ENCODE measurements at places on chromosomes 4 and X.

DNA sequence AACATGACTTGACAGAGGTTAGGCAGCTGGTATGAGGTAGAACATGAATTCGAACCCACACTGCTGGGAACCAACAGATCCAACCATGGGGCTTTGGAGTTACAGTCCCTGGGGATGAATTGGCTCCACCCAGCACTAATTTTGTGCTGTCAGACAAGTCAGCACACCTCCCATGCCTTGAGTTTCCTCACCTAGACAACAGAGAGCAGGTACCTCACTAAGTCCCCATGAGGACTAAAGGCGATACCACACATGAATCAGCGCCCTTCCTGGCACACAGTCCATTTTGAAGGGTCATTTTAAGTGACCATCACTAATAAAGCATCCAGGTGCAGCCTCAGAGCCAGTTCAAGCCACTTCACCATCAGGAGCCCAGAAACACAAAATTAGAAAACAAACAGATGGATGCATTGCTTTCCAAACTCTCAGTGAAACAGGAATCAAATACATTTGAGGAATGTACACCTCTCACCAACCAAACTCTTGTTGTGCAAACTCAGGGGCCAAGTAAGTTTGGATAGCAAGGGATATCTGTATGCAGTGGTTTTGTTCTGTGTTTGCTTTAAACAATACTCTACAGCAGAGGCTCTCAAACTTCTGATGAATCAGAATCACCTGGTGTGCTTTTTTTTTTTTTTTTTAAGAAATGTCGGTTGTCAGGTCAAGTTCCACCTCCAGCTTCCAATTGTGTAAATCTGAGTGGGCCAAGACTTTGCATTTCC lies 10.1 kb downstream of the IDS start:
- DNase-seq = peak; percentile 18

GRCh38 chr4:1523907-1524636 lies 117.8 kb upstream of the NKX1-1 start:
- DNase-seq = no peak

- no peak for DNase-seq
These were observed 26.9 kb upstream of the WDR17 start for GRCh38 chr4:176038789-176039188.

DNA sequence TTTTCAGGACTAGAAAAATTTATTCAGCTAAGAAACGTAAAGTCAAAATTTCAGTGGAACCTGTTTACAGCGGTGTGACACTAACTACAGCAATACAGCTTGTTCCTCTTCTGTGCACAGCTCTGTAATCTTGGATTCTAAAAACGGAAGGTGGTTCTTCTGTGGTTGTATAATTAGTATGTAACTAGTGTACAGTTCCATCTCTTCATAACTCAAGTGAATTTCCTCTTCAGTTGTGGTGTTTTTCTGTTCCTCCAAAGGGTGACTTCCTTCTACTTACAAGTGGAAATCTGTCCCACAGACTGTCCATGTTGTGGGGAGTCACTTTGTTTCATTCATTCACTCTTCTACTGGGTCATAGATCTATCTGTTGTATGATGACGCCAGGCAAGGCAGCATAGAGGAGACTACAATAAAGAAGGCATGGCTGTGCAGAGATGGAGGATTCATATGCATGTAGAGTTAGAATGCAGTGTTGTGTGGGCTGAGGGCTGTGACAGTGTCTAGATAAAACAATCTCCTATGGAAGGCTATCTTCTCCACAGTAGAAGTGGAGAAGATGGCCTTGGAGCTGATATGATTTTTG lies 5.4 kb downstream of the DAPP1 start:
- DNase-seq = no peak

GRCh38 chr4:88765729-88766128 lies 68.1 kb upstream of the NAP1L5 start:
- DNase-seq = peak; percentile 88

GRCh38 chrX:39550795-39551361 lies 546.9 kb downstream of the BCOR start:
- DNase-seq = no peak

DNA sequence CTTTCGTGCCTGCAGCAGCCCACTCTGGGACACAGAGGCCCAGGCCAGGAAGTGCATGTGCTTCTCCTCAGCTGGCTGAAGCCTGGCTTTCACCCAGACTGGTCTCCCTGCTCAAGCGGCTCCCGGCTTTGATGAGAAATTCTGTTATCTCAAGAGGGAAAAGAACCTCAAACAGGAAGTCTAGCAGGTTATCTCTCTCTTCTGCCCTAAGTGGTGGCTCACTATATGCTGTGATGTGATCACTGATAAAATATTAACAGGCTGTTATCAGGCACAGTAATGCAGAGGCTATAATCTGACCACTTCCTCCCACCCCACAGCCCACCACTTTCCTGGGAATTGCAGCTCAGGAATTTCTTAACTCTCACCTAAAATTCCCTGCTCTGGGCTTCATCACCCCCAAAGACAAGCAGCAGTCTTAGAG lies 13.3 kb downstream of the CLDN2 start:
- no peak for DNase-seq

GRCh38 chrX:56281789-56282188 lies 49.6 kb downstream of the KLF8 start:
- peak; percentile 12 for DNase-seq

- DNase-seq = no peak
These were observed 6.4 kb downstream of the TRIML1 start for GRCh38 chr4:188145601-188146000.

- DNase-seq = no peak
These were observed 48.0 kb downstream of the CXCL8 start for GRCh38 chr4:73788411-73788810.

- DNase-seq = no peak
These were observed 75.0 kb upstream of the IL2 start for GRCh38 chr4:122531514-122531913.

- DNase-seq = no peak
These were observed 267.1 kb upstream of the ETNPPL start for GRCh38 chr4:109029987-109030386.

- no peak for DNase-seq
These were observed 216.0 kb downstream of the GRID2 start for GRCh38 chr4:92519727-92520126.

DNA sequence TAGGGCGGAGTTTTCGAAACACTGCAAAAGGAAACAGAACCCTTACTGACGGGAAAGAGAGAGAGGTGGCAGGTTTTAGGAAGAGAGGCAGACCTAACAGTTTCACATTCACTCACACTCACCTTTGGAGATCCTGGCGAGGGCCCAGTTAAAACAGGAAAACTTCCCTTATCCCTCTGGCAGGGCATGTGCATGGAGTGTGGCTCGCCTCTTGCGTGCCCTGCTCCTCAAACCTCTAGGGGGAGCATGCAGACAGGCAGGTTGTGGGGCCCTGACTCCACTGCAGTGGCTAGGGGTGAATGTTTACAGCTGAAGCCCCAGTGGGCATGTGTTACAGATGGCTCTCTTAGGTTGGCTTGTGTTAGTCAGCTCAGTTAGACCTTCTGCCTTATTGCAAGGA lies 451.5 kb downstream of the UBE2NL start:
- DNase-seq = no peak

DNA sequence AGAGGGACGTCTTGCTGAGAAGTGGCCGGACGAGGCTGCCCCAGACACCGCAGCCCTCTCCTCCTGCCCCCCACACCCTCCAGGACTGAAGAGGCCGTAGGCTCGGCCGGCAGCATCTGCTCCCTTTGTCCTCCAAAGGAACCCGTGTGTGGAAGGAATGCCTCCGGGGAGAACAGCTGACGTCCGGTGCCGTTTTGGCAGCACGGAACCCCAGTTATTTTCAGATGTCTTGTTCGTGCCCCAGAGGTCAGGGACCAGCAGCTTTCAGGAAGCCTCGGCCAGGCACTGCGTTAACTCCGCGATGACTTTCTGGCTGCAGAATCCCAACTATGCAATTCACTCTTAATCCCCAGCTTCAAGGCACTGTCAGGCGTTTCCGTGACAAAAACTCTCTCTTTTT lies 10.9 kb upstream of the PPP2R3B start:
- DNase-seq = peak; percentile 54

GRCh38 chrX:49850028-49850427 lies 20.9 kb downstream of the PAGE4 start:
- no peak for DNase-seq

DNA sequence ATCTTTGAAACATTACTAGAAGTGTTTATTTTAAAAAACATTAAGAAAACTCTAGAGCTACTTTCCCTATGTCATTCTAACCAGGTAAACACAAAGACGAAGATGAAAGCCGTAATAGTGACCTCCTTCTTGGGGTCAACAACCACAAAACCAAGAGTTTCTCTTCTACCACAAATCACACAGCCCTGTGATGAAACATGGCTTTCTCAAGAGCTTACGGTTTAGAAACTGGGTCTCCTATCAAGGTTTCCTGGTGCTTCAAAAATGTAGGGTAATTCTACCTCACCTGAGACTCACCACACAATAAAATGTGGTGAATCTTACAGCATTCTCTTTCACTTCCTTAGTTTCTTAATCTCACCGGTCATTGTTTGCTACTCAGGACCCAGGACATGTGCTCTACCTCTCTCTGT lies 50.9 kb downstream of the CORIN start:
- DNase-seq = no peak

GRCh38 chr4:7763788-7764187 lies 175.9 kb downstream of the AFAP1 start:
- peak; percentile 80 for DNase-seq

DNA sequence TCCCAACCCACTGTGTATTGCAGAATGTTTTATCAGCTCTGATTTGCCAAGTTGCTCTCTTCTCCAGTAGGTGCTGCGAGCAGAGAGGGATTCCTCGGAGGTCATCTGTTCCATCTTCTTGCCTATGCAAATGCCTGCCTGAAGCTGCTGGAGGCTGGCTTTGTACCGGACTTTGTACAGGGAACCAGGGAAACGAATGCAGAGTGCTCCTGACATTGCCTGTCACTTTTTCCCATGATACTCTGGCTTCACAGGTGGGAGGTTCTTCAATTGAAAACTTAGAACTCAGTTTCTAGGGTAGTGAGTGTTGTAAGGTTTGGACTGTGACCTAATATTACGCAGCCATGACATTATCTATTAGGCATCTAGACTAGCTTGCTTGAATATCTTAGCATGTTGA lies 24.9 kb downstream of the AR start:
- DNase-seq = no peak

DNA sequence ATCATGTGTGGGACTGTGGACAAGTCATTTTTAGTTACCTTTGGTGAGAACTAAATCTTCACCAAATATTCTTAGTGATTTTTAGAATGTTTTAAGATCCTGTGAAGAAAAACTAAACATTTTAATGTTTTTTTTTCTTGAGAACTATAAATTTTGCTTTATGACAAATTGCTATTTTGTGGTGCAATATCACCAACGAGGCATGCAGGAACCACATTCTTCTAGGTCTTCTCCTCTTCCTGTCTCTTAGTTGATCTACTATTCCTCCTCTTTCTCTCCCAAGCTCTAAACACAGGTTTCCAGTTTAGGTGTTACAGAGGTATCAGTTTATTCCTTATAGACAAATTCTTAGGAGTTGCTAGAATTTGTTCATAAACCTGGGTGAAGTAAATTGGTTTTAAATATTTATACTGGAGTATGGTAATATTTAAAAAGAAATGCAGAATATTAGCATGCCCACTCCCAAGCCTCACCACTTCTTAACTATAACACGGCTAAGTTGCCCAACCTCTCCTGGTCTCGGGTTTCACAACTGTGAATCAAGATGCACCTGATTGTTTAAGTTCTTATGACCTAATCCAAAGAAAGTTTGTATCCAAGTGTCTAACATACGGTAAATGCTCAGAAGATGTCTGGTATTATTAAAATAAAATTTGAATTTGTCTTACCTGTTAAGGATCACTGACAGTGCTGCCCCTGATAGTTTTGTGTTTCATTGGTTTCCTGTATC lies 56.5 kb upstream of the CLNK start:
- no peak for DNase-seq

DNA sequence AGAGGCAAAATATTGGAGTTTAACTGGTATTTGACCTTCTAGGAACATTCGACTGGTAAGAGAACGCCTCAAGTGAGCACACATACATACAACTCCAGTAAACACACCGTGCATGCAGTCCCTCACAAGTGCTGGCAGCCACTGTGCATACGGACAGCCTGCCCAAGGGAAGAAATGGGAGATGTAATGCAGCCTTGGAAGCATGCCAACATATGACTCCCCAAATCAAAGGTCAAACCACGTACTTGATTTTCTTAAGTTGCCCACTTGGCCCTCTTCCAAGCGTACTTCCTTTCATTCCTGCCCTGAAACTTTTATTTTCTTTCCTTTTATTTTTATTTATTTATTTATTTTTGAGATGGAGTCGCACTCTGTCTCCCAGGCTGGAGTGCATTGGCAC lies 206.6 kb downstream of the SPRY1 start:
- no peak for DNase-seq

DNA sequence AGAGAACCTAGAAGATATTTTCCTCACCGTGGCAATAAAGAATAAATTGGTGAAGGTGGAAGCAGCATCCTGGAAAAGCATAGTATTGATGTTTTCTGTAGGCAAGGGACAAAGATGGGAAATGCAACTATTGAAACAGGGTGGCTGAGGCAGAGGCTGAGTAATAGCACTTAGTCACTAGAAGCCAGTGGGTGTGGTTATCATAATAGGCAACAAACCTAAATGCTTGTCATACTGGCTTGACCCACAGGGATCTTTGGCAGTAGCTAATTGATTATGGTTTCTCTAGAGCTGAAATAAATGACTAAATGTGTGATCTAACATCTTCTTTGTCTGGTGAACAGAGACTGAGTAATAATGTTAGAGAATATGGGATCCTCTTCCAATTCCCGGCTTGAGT lies 353.6 kb upstream of the RPS6KA3 start:
- peak; percentile 53 for DNase-seq

DNA sequence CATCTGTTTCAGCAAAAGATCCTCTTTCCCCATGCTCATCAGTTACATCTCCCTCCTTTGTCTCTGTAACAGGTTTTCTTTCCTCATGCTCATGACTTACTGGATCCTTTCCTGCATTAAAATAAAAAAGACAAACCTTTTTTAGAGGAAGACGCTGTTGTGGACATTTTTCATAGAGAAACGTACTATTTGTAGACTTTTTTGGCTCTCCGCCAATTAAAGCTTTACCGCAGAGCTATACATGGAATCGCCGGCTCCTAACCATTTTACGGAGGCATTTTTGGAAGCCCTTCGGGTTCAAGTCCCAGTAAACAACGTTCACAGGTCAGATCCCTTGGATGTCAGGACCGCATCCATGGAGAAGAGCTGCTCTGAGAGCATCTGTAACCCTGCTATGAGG lies 1.3 kb downstream of the FAM9C start:
- no peak for DNase-seq

DNA sequence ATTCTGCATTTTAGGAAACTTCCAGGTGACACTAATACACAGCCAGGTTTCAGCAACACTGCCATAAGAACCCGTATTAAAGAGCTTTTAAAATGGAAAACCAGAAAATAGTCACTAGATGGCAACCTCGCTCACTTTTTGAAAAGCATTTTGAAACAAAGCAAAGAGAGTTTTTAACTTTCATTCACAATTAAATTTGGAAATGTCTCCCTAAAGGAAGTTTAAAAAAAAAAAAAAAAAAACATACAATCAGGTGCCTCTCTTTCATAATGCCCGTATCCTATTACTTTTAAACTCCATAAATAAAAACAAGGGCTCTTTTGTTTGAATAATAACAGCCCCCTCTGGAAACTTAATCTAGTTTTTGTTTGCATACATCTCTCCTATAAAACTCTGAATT lies 20.3 kb downstream of the MEPE start:
- DNase-seq = peak; percentile 72

- DNase-seq = peak; percentile 72
These were observed 45.9 kb upstream of the PPP3CA start for GRCh38 chr4:101393256-101393655.

- no peak for DNase-seq
These were observed 77.4 kb downstream of the PLAC1 start for GRCh38 chrX:134580907-134581306.

GRCh38 chr4:5019796-5020195 lies 538 bp upstream of the CYTL1 start:
- DNase-seq = no peak
